ENCODE measurements at places on chromosomes 5 and 9. TPM values are rescaled to one million over a fixed set of nuclear protein-coding genes. Genes with fewer than 3 reads are reported as not detected.

DNA sequence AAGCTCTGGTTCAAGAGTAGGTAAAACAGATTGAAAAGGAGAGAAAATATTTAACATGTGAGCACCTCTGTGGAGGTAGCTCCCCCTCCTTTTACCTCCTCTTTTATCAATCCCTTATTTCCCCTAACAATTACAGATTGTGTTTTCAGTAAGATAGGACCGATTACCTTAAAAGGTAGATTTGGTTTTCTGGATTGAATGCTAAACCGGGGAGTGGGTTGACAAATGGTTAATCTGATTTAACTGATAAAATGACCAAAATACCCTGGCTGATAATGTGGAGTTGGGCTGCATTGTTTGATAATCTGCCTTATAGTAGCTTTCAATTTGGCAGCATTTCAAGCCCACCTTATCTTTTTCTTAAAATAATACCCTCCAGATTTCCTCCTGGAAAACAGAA, 83.9 kb downstream of the EGFLAM start:
- DNase-seq, result no peak

PTCD2 gene
- total RNA-seq, result 11.7 TPM

DNA sequence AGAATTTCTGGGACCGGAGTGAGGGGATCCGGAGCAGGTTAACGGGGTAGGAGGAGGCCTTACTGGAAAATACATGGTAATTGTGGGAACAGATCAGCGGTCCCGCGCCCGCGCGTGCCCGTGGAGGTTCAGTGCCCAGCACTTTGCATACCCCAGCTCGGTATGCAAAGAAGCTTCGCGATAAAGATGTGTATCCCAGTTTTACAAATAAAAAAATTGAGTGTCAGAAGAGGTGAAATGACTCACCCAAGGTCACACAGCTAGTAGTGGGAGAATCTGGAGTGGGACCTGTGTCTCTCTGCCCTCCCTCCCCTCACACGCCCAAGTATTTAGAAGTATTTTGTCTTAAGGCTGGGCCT, 967 bp downstream of the NEURL1B start:
- no peak for DNase-seq

- DNase-seq, result no peak
Measured at GRCh38 chr9:4155221-4156026, 144.4 kb downstream of the GLIS3 start.

GRCh38 chr5:78626009-78626571, 22.5 kb downstream of the LHFPL2 start:
- DNase-seq, result no peak

- DNase-seq, result no peak
Measured at GRCh38 chr9:125774106-125774505, 26.9 kb downstream of the PBX3 start.

GRCh38 chr9:131406563-131407436, 12.9 kb downstream of the PRRC2B start:
- no peak for DNase-seq

DNA sequence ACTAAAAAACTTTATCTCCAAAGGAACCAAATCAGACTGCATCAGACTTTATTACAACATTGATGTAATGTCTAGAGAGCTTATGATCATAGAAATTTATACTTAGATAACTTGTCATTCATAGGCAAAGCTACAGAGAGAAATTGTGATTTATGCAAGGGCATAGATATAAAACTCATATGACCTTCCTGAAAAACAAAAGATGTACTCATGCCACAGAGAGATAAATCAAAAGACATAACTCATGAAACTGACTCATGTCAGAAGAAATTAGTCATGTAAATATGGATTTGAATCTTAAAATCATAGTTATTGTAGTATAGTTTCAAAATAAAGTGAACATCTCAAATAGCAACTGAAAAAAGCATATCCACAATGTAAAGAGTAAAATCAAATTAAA, 186.2 kb downstream of the GABBR2 start:
- no peak for DNase-seq

- no peak for DNase-seq
Measured at GRCh38 chr5:32076699-32077695, 97.1 kb downstream of the GOLPH3 start.

DNA sequence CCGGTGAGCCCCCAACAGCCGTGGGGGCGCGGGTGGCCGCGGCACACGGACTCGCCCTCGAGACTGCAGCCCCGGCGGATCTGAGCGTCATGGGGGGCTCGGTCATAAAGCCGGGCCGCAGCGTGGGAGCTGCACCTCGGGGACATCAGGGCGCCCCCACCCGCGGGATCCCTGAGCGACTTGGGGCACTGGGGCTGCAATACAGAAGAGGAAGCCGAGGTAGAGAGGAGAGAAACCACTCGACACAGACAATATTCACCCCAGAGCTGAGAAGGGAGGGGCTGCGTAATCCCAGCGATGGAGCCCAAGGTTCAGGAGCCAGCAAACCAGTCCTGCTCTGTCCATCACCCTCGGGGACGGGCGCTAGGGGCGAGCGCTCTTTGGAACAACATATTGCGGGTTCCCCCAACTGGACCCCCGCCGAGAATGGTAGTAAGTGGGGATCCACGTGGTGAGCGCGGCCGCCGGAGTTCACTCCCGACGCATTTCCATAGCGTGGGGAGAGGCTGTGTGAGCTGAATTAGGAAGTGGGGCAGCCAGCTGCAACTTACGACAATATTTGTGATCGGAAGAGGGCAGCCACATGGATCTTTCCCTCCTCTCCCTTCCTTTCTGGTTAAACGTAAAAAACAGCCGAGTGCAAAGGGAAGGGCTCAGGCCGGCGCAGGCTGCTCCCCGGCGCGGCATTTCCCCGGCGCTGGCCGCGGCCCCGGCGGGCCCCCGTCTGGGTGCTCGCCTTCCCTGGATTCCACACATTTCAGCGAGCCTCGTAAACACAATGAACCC, 9.9 kb downstream of the PTCH1 start:
- DNase-seq, result no peak

- no peak for DNase-seq
Measured at GRCh38 chr5:154366353-154366752, 79.4 kb upstream of the SAP30L start.

SPATA31A3 gene
- not detected for total RNA-seq

DNA sequence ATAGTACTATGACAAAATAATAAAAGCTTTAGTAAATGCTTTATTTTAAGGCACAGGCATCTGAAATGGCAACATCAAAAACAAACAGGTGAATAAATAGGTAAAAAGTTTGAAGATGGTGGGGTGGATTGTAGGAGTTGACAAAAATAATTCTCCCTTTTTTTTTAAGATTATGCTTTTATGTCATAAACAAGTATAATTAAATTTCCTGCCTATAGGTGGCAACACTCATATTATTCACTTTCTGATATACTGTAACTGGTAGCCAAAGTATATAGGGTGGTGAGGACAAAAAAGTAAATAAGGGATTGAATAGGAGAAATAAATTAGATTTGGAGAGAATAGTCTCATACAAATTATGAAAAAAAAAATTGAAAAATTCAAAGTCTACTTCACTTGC, 120.0 kb upstream of the ACOT12 start:
- DNase-seq, result no peak

DNA sequence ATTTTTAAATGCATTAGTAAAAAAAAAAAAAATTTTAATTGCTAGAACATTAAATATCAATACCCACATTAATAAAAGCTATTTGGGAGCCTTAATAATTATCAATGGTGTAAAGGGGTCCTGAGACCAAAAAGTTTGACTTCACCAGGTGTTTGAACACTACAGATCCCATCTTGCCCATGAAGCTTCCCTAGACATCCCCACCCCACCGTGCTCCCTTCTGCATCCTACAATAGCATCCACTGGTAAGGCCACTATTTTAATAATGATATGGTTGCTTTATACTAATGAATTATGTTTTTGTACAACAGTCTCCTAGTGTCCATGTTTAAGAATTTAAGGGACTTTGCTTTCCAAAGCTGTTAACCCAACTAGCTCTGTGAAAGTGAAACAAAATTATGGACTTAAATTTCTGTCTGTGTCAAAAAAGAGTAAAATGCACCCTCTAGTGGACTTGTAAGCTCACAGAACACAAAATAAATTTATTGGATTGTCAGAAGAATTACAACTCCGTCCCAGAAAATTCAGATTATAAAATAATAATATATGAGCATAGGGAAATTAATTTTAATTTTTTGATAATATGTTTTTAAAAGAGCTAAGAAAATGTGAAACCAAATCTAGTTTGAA, 76.0 kb downstream of the ARL15 start:
- DNase-seq, result no peak

DNA sequence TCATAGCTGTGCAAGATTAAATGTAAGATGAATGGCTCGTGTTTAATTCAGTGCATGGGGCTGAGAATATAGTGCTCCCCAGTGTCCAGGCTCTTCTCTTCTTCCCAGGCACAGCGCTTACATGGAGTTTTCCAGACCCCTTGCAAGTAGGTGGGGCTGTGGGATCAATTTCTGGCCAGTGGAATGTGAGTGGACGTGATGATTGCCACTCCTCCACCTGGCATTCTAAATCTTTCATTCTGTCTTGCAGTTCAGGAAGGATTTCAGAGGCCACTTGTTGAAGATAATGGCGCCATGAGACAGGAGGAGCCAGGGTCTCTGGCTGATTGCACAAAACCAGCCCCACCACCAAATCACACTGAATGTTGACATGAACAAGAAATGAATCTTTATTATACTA, 7.2 kb upstream of the PIP5K1B start:
- DNase-seq, result no peak

DNA sequence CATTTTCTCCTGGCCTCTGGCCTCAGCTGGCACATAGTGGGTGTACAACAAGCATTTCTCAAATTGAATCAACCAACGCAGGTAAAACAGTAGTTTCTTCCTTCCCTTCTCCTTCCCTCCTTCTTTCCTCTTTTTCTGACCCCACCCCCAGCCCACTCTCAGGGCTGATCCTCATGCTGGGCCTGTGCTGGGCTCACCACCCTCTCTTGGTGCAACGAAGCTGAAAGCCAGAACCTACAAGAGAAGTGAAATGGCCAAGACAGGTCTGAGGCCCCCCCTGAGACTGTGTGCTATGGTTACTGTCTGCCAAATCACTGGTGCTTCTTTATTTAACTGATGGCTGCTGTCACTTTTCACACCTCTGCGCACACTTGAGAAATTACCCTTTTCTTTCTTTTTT, 53.0 kb upstream of the BOD1 start:
- DNase-seq, result no peak

DNA sequence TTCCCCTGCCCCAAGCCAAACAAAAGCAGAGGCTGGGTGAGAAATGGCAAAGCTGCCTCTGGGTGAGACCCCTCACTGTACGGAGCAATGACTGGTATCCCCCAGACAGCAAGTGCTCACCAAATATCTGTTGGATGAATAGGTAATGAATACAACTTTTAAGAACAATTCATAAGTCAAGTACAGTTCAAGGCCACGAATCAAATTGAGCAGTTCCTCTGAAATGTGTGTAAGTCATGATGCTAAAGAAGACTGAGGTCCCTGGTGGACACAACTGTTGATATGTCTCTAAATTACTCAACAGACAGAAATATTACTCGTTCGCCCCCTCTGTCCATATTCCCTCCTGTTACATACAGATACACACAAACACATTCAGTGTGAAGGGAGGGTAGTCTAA, 160.7 kb downstream of the GLIS3 start:
- no peak for DNase-seq

DNA sequence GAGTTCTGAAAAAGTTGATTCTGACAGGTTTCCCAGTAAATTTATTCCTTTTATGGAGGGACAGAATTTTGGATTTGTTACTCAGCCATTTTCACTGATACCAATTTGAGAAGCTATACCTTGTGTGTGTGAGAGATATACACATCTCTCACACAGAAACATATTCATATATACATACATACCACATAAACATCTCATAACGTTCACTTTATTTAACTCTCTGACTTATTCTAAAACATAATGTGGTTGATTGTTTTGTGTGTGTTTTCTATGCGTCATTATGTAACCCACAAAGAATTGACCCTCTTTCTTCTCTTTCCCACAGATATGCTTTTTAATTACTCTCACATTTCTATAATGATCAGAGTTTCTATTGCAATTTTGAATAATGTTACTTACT, 570.8 kb upstream of the TLE4 start:
- no peak for DNase-seq

DNA sequence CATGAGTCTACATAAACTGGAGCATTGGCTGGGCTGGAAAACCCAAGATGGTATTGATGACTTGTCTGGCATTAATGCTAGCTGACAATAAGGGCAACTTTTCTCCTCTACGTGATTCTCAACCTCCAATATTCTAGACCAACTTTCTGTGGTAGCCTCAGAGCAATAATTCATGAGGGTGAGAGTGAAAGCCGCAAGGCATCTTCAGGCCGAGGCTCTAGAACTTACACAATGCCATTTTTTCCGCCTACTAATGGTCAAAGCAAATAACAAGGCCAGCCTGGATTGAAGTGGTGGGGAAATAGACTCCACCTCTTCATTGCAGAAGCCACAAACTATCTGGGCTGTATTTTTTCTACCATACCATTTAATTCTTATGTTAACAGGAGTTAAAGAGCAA, 267.4 kb downstream of the GABRG2 start:
- DNase-seq, result no peak

- DNase-seq, result no peak
Measured at GRCh38 chr5:142248853-142249462, 75.9 kb downstream of the SPRY4 start.

- no peak for DNase-seq
Measured at GRCh38 chr5:116063950-116064349, 20.9 kb upstream of the COMMD10 start.

GRCh38 chr5:160312960-160313727, 780 bp upstream of the CCNJL start:
- no peak for DNase-seq

All from kidney epithelial cell (primary cell).